ENCODE measurements at places on chromosomes 4 and X. TPM values are rescaled to one million over a fixed set of nuclear protein-coding genes. Genes with fewer than 3 reads are reported as not detected.

The CT45A1 gene
- not detected for polyA plus RNA-seq

GRCh38 chrX:41291309-41291708 is 42.7 kb upstream of the DDX3X start:
- DNase-seq = no peak

The PAGE4 gene
- polyA plus RNA-seq = 0.30 TPM

The NSUN7 gene
- 20.2 TPM for polyA plus RNA-seq

DNA sequence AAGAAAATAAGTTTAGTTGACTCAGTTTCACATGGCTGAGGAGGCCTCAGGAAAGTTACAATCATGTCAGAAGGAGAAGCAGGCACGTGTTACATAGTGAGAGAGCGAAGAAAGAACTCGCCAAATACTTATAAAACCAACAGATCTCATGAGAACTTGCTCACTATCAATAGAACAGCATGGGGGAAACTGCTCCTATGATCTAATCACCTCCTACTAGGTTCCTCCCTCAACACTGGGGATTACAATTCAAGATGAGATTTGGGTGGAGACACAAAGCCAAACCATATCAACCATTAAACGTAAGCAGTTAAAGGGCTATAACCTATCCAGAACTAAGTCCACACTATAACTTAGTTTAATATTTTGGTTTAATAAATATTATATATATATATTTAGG is 113.8 kb upstream of the ADGRL3 start:
- no peak for DNase-seq

DNA sequence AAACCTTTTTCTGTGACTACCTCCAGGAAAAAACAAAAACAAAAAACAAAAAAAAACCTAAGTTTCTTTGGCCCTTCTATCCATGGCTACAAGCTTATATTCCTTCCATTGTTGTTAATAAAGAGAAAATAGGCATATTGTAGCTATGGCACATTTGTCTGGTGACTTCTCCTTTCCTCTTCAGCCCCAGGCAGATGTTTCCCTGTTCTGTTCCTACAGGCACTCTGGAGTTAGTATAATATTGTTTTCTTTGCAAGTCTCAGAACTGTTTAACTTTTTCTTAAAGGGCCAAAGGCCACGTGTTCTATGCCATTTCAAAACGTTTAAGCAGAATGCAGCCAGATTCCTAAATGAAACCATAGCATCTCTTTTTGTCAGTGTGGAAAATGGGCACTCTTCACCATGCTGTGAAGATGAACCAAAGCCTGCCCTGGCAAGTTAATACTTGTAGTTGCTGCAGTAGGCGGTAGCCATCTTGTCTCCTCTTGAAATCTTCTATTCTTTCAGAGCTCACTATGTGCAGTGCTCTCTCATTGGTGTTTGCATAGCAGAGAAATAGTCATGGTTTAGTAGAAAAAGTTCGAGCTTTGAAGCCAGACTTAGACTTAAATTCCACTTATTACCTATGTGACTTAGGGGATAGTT is 44.8 kb upstream of the MTMR1 start:
- no peak for DNase-seq

DNA sequence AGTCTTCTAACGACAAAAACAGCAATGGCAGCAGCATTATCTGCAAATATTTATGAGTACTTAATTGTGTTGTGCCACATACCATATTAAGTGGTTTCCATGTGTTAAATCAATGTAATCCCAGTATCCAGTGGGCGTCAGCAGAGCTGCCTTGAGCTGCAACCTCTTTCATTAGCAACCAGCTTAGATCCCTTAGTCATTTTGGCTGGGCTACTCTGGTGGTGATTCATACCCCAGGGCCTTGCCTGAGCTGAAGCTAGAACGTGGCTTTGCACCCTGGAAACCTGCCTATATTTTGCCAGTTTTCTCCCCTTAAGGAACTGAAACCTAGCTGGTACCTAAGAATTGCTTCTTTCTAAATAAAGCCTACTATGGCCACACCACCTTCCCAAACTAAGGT is 474.3 kb upstream of the FTHL17 start:
- DNase-seq = no peak

DNA sequence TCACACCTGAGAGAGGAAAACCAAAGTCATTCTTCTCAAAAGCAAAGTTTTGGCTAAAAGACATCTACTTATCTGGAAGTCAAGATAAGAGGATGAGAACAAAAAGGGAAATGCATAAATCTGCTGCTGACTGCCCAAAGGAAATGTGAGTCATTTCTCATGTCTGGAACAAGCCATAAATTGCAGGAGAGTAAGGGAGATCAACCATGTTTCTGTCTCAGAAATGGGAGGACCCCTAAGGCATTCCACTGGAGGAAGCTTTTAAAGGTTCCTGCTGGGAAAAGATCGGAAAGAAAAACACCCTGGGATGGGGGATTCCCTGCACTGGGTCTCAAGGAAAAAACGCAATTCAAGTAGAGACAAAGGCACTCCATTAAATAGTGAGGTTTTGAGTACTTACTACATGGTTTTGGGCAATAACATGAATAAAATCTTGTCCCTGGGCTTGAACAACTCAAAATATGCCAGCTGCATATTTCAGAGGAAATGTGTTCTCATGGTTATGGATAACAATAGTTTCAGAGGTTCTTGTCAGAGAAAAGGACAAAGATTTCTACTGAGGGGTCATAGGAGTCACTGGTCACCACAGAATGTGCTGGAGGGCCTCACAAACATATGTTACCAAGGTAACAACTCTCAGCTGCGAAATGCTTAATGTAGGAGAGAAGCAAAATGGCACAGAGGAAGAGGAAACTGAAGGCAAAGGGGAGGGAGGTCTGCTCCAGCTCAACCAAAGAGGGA is 19.3 kb downstream of the GPR143 start:
- DNase-seq = peak; percentile 8

DNA sequence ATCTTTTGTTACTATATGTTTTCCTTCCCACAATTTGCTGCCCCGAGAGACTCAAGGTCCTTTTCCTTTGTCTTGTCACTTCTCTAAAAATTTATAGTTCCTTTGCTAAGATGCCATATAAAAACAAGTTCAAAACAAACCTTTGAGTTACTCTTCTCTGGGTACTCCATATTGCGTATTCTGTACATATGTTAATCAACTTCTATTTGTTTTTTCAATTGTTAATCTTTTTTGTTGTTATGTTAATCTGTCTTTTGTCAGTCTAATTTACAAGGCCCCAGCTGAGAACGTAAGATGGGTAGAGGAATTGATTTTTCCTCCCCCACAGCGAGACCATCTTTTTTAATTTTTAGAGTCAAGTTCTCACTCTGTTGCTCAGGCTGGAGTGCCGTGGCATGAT is 7.2 kb upstream of the PPEF2 start:
- no peak for DNase-seq

DNA sequence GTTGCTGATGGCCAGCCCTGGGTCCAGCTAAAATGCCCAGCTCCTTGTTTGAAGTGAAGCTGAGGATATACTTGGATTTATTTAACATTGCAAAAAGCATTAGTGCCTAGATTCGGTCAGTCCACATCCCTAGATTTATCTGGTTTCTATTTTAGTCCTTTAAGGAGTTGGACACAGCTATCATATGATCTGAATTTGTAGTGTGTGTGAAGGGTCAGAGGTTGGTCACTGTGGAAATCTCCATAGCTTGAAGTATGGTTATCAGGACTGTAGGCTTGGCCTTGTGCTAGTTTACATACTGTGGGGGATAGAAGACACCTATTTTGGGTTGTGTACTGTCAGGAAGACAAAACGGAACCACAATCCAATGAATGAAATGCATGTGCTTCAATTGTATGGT is 28.8 kb downstream of the NLGN3 start:
- DNase-seq = no peak

DNA sequence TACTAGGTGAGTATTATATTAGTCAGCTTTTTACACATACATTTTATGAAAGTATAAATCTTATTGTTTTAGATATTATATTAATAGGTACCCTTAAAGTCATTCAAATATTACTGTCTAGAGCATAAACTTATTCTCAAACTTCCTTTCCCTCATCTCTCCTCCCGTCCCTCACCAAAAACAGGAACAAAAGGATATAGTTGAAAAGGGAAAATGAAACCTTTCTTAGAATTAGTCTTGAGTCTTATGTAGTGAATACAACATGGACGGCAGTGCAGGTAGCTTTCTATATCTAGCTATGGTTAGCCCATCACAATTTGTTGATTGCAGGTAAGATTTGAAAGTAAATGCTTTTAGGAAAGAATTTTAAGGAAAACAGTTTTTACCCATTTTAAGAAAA is 65.6 kb downstream of the RBPJ start:
- no peak for DNase-seq

DNA sequence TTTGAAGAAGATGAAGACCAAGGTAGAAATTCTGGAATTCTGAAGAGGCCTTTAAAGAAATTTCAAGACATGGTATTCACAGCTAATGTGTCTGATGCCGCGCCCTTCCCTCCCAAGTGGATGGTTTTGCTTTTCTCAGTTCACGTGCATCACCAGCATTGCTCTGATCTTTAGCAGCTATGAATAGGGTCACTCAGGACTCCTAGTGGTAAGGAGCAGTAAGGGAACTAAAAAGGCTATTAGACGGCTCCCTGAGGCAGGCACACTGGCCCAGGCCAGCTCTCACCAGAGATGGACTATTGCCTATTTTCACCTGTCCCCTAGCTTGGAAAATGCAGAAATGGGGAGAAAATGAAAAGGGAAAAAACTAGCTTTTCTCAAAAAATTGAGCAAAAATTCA is 447.5 kb upstream of the RASGEF1B start:
- DNase-seq = no peak

The GCNA gene
- polyA plus RNA-seq = 2.9 TPM

DNA sequence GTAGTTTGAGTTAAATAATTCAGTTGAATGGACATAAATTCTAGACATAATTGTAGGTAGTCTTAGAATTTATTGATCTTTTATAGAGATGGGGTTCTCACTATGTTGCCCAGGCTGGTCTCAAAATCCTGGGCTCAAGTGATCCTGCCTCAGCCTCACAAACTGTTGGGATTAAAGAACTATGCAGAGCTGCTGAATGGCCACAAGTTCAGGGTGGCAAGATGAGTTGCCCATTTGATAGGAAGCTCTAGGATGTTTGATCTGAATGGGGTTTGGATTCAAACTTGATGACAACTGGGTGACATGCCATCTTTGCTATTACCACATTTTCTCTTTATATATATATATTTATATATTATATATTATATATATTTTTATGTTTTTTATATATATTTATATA is 3.6 kb downstream of the RPL36A start:
- no peak for DNase-seq

All from left kidney (tissue), 8 donors.